ENCODE measurements at places on chromosomes 3 and 15. TPM values are rescaled to one million over a fixed set of nuclear protein-coding genes. Genes with fewer than 3 reads are reported as not detected.

- H3K27me3 ChIP-seq, result no peaks in the 10 kb centered on the region
- H3K4me3 ChIP-seq, result no peak overlapping the region
- no peaks in the 10 kb centered on the region for H3K4me1 ChIP-seq
Measured at GRCh38 chr3:140351466-140351865, 326.4 kb upstream of the TRIM42 start.

DNA sequence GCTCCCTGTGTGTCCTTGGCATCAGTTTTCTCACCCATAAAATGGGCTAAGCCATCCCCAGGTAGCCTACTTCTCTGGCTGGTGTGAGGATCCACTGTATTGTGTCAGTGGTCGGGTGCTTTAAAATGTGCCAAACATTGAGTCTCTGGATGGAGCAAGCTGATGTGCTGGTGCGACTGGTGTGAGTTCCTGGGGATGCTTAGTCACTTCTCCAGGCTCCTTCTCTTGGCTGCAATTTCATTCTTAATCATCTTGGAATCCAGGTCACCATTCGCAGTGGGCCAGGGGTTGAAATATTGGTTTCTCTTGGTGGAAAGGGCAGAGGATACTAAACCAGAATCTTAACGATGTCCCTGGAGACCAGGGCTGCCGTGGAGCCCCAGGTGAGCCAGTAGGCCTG lies 29.3 kb downstream of the SCN5A start:
- H3K27me3 ChIP-seq, result no peaks in the 10 kb centered on the region
- DNase-seq, result no peak
- H3K4me1 ChIP-seq, result no peaks in the 10 kb centered on the region

GRCh38 chr3:106115557-106115956 lies 246.7 kb upstream of the CBLB start:
- no peak overlapping the region for H3K27ac ChIP-seq
- H3K4me1 ChIP-seq, result no peaks in the 10 kb centered on the region
- no peaks in the 10 kb centered on the region for H3K27me3 ChIP-seq
- no peak overlapping the region for H3K4me3 ChIP-seq
- no peak for DNase-seq

Gene COPB2
- 109 TPM for total RNA-seq

Gene BNC1
- total RNA-seq, result 10.7 TPM

DNA sequence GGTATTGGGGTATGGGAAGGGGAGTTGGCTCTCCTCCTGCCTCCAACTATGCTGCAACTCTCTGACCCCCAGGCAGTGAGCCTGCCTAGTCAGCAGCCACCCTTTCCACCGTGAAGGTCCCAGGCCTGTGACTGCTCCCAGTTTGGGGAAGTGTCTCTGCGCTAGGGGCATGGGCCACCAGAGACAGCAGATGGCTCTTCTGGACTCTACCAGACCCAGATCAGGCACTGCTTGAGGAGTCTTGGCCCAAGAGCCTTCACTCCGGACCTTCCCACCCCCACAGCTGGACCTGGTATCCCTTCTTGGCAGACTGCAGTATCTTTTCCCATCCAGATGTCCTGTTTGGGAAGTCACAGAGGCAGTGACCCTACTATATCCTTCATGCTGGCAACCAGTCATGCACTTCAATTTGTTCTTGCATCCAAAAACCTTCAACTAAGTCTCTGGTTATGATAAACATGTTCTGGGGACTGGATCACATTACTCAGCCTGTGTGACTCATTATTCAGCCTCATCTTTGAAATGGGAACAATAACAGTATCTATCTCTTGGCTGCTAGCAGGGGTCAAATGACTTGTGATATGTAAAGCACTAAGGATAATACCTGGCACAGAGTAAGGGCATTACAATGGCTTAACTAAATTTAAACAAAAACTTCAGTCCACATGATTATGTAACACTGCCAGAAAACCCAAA lies 62.7 kb downstream of the POMGNT2 start:
- H3K36me3 ChIP-seq, result no peaks in the 10 kb centered on the region
- no peak overlapping the region for H3K4me3 ChIP-seq
- no peak for DNase-seq
- no peak overlapping the region for H3K27ac ChIP-seq

Gene TGFBR2
- total RNA-seq, result 205 TPM

DNA sequence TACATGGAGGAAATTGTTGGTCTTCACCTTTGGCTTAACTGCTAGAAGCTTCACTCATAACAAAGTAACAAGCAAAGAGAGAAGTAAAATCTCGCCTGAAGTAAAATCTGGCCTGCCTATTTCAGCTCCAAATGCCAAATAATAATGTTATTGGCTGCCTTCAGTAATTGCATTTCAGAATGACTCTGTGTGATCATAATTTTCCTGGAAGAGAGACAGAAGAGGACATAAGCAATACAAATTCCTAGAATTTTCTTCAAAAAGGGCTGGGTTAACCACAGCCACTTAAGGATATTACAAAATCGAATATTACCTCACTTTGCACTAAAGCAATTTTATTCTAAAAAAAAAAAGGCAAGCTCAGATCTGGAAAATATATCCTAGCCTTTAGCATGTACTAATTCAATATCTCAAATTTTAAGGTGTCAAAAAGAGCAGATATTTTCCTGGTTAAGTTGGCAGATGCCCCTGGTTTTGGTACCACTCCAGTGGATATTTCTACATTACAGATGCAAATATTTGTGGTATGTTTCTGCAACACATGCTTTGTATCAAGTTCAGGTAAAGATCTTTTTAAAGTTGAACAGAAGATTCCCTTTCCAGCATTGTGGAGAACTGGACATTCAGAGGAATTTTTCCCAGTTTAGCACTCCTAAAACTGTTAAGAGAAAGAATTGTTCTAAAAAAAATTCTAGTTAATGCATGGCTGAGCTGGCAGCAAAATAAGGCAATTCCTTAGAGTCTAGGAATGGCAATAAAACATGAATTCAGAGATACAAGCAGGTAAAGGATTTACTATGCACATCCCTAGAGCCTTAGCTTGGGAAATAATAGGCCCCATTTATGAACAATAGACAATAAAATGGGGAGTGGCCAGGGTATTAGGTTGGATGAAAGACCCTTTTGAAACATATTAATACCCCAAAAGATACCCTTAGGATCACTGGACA lies 116.7 kb downstream of the STAC start:
- no peaks in the 10 kb centered on the region for H3K27me3 ChIP-seq
- no peaks in the 10 kb centered on the region for H3K36me3 ChIP-seq
- H3K4me3 ChIP-seq, result no peak overlapping the region
- H3K27ac ChIP-seq, result peak overlapping the region; percentile 55
- DNase-seq, result no peak

DNA sequence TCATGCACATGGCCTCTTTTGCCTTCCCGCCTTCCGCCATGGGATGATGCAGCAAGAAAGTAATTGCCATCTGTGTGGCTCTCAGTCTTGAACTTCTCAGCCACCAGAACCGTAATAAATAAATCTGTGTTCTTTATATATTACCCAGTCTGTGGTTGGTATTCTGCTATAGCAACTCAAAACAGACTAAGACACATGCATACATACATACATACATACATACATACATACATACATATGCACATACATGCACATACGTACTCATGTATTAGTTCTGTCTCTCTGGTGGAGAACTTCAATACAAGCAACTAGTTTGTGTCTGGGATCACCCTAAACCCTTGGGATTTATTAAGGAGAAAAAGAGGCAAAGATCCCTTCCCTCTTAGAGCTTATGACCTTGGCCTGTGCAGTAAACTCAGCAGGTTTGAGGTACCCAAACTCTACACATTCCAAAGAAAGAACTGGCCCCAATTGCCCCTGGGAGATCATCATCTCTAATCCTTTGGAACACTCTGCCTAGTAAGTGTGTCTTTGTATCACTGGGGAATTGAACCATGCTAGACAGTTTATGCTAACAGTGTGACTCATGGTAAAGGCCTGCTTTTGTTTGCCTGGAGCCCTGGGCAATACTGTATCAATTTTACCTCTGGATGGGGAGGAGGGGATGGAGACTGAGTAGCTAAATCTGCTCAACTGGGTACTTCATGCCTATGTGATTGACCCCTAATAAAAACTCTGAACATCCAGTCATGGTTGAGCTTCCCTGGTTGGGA lies 115.6 kb upstream of the LMCD1 start:
- DNase-seq, result no peak
- H3K27me3 ChIP-seq, result no peaks in the 10 kb centered on the region
- no peaks in the 10 kb centered on the region for H3K4me1 ChIP-seq
- H3K4me3 ChIP-seq, result no peak overlapping the region
- H3K27ac ChIP-seq, result no peak overlapping the region

DNA sequence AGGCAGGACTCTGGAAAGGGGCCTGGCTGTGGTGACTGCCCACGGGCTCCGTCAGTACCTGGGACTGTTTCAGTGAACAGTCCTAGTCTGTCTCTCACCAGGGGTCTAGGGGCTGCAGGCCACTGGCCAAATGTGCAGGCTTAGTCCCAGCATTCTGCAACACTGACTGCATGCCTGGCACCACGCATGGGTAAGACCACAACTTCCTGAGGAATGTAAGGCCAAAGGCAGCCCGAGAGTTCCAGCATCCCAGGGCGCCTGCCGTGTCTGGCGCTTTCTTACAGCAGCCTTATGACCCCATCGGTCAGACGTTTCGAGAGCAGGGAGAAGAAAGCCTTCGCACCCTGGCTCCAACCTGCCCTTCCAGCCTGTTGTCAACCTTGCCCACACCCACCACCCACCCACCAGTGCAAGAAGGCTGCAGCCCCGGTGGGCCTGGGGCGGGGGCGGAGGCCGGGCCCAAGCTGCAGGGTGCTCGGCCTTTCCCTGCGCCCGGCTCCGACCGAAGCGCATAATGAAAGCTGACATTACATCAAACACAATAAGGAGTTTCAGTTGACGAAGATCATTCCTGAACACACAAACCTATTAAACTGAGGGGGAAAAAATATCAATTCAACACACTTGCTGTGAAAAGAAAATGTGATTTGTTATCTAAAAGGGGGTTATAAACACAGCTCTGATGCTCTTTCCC lies 29.5 kb upstream of the TMEM115 start:
- no peak overlapping the region for H3K4me3 ChIP-seq
- no peaks in the 10 kb centered on the region for H3K27me3 ChIP-seq
- H3K27ac ChIP-seq, result peak overlapping the region; percentile 35
- H3K4me1 ChIP-seq, result peaks cover 10% of the 10 kb centered on the region
- DNase-seq, result peak; percentile 39

All from breast epithelium (tissue), 4 donors.